ENCODE measurements at places on chromosomes 5 and 9. TPM values are rescaled to one million over a fixed set of nuclear protein-coding genes. Genes with fewer than 3 reads are reported as not detected.

The IL13 gene
- not detected for total RNA-seq

The PCDHGB2 gene
- 0.08 TPM for total RNA-seq

The CSF2 gene
- total RNA-seq, result 49.0 TPM

The GABRP gene
- total RNA-seq, result not detected

The RNF14 gene
- 37.7 TPM for total RNA-seq

The IFNK gene
- 4.3 TPM for total RNA-seq

The STK32A gene
- total RNA-seq, result under 0.01 TPM

The HTR4 gene
- total RNA-seq, result not detected

The TGFBI gene
- total RNA-seq, result 420 TPM

The MAMDC4 gene
- 2.6 TPM for total RNA-seq

The CTXN3 gene
- total RNA-seq, result not detected

The SMIM27 gene
- total RNA-seq, result 9.4 TPM

The PRSS3 gene
- total RNA-seq, result 40.3 TPM

The PFN3 gene
- not detected for total RNA-seq

The PPIP5K2 gene
- 23.8 TPM for total RNA-seq

The KDM3B gene
- 25.9 TPM for total RNA-seq

The INSL4 gene
- not detected for total RNA-seq

The GARNL3 gene
- 1.3 TPM for total RNA-seq

The KIAA0825 gene
- total RNA-seq, result 1.4 TPM

The MAPK9 gene
- total RNA-seq, result 19.6 TPM

The SLC23A1 gene
- total RNA-seq, result not detected

The KLF4 gene
- total RNA-seq, result 5.8 TPM

The PCDHGA5 gene
- not detected for total RNA-seq

The RETREG1 gene
- total RNA-seq, result 0.47 TPM

The SLC25A48 gene
- total RNA-seq, result not detected

The ARAP3 gene
- total RNA-seq, result 2.6 TPM

The SLC6A18 gene
- total RNA-seq, result not detected

The PCDHA12 gene
- not detected for total RNA-seq

The TSSK1B gene
- total RNA-seq, result 0.04 TPM

The CYLC2 gene
- total RNA-seq, result not detected

The DCAF12 gene
- total RNA-seq, result 25.8 TPM

The CDX1 gene
- not detected for total RNA-seq

The WDR38 gene
- total RNA-seq, result not detected

The FOXD4L5 gene
- not detected for total RNA-seq

The FOXI1 gene
- not detected for total RNA-seq

The CDC20B gene
- not detected for total RNA-seq

The ENG gene
- 6.2 TPM for total RNA-seq

The CD72 gene
- 0.11 TPM for total RNA-seq

The PIP5K1B gene
- not detected for total RNA-seq

The SCGB3A2 gene
- total RNA-seq, result not detected

The PPP3R2 gene
- not detected for total RNA-seq

The TMEM8B gene
- 1.1 TPM for total RNA-seq

The SPINK6 gene
- total RNA-seq, result 28.1 TPM

The SHLD3 gene
- total RNA-seq, result 1.8 TPM

The NUTM2F gene
- not detected for total RNA-seq

The AUH gene
- 8.6 TPM for total RNA-seq

The COL27A1 gene
- total RNA-seq, result 10.2 TPM

The MYOZ3 gene
- total RNA-seq, result not detected
